ENCODE measurements at places on chromosomes 3 and 15.

DNA sequence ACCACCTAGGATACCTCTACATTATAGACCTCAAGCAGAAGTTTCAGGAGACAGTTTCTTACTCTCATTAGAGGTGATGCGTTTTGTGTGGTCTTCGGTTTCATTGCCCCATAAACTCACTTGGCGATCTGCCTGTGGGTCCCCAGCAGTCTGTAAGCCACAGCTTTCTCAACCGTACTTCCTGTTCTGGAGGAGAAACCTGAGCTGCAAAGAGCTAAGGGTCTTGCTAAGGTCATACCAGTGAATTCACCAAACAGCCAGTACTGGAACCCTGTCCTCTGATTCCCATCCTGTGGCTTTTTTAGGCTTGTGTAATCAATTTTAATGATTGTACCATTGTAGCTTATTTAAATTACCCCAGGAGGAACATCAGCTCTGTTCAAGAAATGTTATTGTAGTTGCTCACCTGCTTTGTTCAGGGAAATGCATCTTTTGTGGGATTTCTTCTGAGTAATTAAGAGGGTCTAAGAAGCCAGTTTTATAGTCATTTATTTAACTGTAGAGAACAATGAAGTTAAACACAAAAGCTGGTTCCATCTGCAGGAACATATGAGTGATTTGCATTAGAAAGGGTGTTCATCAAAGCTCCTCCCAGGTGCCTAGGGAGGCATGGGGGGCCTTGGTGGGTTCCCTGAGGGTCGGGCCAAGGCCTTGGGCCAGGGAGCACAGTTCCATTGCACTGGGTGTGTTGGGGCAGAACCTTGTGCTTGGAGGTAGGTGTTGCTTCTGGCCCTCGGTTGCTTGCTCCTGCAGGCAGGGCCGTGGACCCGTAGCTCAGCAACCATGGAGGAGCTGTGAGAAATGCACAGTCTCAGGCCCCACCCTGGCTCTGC lies 69.6 kb downstream of the APBA2 start:
- DNase-seq = no peak

GRCh38 chr15:99121207-99121606 lies 16.3 kb downstream of the SYNM start:
- no peak for DNase-seq

- no peak for DNase-seq
Observed at GRCh38 chr3:140467104-140467577, 210.7 kb upstream of the TRIM42 start.

DNA sequence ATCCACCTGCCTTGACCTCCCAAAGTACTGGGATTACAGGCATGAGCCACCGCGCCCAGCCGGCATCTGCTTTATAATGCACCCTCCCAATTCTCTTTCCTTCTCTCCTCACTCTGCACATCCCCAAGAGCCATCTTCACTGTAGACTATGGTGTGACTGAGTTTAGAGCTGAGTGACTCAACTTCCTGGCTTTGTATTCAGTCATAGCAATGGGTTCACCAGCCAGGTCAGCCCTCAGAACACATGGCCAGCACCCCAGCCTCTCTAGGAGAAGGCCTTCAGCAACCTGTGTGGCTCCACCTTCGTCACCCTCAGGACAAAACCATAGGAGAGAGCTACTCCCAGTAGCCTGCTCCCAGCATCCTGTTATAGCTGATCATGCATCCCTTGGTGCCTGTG lies 33.0 kb downstream of the ARID3B start:
- DNase-seq = no peak

GRCh38 chr3:47009225-47010110 lies 30.0 kb downstream of the NBEAL2 start:
- DNase-seq = peak; percentile 93

GRCh38 chr3:16995601-16996000 lies 110.8 kb downstream of the PLCL2 start:
- DNase-seq = no peak

DNA sequence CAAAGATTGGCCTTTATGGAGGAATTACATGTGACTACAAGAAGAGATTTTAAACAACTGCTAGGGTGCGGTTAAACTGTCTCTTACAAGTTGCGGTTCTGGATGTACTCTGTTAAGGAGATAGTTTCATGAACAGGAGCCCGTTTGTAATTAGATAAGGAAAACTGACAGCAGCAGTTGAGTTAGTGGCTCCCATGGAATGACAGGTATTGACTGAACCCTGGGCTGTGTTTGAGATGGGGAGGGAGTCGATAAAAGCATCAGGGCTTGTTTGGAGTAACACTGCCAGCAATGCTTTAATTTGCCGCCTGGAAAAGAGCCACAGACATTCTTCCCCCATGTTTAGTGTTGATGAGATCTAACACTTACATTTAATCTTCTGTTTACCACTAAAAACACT lies 139.9 kb downstream of the ROBO2 start:
- no peak for DNase-seq

DNA sequence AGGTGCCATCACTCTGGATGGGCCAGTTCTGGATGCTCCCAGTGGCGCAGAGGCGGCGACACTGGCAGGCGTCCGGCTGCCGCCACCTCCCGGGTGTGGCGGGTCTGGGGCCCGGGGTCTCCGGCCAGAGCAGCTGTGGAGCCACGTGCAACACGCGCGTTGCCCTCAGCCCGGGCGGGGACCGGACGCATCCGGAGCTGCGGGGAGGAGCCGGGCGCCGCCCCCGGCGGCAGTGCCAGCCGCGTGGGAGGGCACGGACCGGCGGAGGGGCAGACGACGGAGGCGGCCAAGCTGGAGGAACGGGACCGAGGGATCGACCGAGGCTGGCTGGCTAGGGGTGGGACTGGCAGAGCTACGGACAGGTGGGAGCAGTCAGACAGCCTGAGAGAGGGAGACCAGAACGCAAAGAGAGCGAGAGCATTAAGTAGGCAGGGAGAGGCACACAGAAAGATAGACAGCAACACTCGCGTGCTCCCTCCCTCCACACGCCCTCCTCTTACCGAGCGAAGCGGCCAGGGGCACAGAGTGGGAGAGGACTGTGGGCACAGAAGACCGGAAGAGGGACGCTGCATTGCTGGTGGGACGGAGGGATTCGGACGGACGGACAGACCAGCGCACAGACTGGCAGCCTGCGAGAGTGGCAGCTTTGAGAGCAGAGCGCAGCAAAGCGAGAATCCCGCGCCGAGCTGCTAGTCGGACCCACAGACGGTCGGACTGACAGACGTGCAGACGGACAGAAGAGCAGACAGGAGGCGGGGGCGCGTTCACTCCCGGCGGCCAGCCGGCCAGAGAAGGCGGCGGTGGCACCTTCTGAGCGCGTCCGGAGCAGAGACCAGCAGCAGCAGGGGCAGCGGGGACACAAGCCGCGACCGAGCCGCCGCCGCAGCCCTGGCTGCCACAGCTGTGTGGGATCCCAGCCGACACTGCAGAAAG lies at the start of gene ARPP21:
Gene ARPP21, plus strand, starts transcription at position 272 of the 933 bp plus-strand sequence. CDS start 42,227 bp downstream, outside the sequence.
- no peak for DNase-seq

- no peak for DNase-seq
Observed at GRCh38 chr15:71572452-71573053, 237.8 kb upstream of the NR2E3 start.

DNA sequence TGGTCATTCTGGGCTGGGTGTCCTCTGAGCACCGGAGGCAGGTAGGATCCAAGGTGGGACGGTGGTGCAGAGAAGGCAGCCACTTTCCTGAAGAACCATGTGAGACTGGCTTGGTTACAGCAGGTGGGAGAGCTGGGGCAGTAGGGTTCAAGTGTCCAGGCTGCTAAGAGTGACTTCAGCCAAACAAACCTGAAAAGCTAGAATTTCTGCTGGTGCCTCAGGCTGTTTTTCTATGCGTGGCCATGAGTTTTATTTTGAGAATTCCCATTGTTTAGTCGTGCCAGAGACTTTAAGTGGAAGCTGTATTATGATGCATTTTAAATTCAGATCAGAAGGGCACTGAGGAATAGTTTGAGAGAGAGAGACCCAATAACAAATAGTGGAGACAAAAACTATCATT lies 20.1 kb downstream of the USP13 start:
- DNase-seq = no peak

- no peak for DNase-seq
Observed at GRCh38 chr3:5791558-5791957, 604.1 kb downstream of the EDEM1 start.

- DNase-seq = no peak
Observed at GRCh38 chr3:36813305-36813704, 49.0 kb upstream of the DCLK3 start.

- DNase-seq = peak; percentile 15
Observed at GRCh38 chr15:85941186-85941855, 138.3 kb upstream of the AGBL1 start.

GRCh38 chr3:15654891-15655290 lies 53.3 kb downstream of the BTD start:
- no peak for DNase-seq

GRCh38 chr15:60077581-60078359 lies 73.7 kb downstream of the FOXB1 start:
- no peak for DNase-seq

GRCh38 chr3:67979342-67979741 lies 324.9 kb upstream of the SUCLG2 start:
- DNase-seq = no peak

DNA sequence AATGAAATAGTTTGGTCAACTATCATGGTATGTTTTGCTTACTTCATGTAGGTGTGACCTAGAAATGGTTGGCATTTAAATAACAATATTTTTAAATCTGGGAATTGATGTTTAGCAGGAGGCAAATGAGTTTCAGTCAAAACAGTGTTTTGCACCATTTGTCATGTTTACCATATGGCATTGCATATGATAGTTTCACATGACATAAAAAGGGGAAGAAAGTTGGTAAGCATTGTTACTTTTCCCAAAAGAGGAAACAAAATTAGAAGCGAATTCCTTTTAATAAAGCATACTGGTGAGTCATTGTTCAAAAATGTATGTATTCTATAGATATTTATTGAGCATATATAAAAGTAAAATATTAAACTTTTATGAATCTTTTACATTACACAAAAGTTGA lies 2.3 kb downstream of the RNF13 start:
- DNase-seq = no peak

DNA sequence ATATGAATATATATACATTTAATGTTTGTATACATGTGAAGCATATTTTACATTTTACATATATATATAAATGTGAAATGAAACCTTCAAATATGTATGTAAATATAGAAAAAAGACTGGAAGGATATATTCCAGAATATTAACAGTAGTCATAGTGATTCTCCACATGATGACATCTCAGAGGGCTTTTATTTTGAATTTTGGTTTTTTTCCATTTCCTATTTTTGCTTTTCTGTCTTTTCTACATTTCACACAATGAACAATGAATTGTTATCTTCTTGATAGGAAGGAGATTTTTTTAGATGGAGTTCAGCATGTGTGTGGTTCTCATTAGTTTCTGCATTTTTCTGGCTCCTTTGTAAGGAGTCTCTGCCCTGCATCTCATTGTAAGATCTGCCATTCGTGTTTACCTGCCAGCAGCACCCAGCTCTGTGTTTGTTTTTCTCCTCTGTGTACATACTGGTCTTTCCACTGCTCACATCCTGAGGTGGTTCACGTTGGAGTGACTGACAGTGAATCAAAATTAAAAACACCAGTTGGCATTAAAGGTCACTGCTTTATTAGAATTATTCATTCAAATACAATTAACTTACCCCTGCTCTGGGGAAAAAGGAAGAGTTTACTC lies 425.3 kb upstream of the MDFIC2 start:
- no peak for DNase-seq

DNA sequence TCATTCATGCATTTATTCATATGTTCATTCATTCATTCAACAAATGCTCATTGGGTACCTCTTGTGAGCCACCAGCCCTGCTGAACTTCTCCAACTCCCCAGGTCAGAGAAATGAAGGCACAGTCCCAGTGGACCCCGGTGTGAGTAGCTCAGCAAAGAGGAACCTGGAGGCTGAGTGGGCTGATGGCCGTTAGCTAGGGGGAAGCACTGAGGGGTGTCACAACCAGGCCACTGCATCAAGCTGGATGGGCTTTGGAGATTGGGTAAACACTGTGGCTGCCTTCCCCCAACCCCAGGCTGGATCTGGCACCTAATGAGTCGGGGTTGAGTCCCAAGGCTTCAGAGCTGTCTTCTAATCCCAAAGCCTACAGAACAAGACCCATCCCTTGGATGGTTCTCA lies 12.1 kb upstream of the ALAS1 start:
- no peak for DNase-seq

- DNase-seq = no peak
Observed at GRCh38 chr3:30245858-30246622, 360.4 kb upstream of the TGFBR2 start.

DNA sequence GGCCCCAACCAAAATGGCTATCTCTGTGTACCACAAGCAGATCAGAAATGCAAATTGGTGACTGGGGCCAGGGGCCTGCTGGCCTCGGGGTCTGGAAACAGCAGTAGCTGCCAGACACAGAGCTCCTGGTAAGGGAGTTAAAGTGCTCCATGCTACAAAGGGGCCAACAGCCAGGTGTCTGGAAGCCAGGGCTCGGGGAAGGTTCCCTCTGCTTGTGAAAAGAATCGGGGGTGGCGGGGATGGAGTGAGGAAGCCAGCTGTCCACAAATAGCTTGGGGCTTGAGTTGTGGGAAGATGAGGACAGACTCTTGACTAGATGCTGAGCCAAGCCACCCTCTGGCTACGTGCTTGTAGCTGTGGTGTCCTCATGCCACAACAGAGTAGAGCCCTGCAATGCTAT lies 39.3 kb downstream of the CHRD start:
- peak; percentile 11 for DNase-seq

DNA sequence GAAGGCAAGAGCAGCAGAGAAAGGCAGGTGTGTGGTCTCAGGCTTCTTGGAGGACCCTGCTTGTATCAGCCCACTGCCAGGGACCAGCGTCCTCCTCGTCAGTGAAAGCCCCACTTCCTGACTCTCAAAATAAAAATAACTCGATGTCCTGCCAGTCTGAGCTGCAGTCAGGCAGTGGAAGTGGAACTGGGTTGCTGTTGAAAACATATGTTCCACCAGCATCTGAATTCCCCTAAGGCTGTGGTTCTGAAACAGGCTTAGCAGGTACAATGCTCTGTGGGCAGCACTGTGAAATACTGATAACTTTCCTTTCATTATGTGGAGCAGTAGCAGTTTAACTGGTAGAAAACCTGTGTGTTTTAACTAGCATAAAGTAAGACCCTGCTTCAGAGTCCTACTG lies 121.6 kb upstream of the EIF1B start:
- DNase-seq = no peak

GRCh38 chr15:79673416-79674123 lies 223.2 kb downstream of the MTHFS start:
- DNase-seq = peak; percentile 68

DNA sequence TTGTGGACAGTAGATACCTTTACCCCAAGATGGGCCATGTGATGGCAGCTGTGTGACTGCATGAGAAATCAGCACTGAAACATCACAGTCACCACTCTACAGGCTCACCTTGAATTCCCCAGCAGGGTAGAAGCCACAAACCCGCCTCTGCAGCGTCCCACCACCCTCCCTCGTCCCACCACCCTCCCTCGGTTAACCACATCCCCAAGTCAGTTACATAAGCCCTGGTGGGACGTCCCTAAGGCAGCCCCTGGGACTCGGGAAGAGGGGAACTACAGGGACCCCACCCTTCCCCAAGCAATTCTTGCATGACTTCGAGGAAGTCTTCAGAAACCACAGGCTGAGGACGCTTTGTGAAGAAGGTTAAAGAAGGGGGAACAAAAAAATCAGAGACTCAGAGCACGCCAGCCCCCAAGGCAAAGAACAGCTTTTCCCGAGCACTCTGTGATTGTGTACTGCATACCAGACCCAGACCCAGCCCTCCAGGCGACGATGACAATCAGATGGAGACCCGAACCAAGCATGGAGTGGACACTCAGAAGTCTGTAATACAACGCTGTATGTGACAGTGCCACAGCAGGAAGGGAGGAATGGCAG lies 60.5 kb downstream of the SH3BP5 start:
- DNase-seq = no peak

Data from AG10803 (cell line).